ENCODE measurements at places on chromosomes 6 and 20.

GRCh38 chr6:11878735-11879134, 100.1 kb upstream of the ADTRP start:
- DNase-seq: no peak

DNA sequence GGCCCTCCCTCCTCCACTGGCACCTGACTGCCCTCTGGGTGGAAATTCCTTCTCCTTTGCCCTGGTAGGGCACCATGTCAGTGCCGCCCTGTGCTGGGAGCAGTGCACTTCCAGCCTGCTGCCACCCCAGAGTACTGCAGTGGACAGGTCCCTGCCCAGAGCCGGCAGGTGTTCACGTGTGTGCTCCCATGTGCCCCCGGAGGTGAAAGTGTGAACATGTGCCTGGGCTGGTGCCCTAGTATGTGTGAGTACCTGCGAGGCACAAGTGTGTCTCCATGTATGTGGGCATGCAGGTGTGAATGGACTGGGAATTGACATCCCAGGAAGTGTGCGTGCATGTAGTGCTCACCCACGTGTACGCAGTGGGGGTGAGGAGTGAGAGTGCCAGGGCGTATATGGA, 29.4 kb downstream of the SDCBP2 start:
- DNase-seq: no peak

DNA sequence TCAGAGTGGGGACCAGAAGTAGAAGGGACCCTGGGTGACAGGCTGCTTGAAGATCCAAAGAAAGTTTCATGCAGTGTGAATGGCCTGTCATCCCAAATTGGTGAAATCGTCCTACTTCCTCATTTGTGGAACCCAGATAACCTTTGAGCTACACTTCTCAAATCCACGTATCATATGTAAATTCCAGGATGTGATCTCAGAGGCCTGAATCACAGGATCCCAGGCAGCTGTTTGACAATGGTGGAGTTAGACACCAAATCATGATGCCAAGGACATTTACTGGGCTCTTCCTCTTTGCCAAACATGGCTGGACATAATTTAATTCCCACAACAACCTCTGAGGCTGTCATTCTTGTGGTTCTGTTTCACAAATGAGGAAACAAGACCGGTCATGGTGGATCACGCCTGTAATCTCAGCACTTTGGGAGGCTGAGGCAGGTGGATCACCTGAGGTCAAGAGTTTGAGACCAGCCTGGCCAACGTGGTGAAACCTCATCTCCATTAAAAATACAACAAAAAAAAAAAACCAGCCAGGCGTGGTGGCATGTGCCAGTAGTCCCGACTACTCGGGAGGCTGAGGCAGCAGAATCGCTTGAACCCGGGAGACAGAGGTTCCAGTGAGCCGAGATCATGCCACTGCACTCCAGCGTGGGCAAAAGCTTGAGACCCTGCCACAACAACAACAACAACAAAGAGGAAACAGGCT, 39.9 kb upstream of the TTPAL start:
- DNase-seq: no peak

DNA sequence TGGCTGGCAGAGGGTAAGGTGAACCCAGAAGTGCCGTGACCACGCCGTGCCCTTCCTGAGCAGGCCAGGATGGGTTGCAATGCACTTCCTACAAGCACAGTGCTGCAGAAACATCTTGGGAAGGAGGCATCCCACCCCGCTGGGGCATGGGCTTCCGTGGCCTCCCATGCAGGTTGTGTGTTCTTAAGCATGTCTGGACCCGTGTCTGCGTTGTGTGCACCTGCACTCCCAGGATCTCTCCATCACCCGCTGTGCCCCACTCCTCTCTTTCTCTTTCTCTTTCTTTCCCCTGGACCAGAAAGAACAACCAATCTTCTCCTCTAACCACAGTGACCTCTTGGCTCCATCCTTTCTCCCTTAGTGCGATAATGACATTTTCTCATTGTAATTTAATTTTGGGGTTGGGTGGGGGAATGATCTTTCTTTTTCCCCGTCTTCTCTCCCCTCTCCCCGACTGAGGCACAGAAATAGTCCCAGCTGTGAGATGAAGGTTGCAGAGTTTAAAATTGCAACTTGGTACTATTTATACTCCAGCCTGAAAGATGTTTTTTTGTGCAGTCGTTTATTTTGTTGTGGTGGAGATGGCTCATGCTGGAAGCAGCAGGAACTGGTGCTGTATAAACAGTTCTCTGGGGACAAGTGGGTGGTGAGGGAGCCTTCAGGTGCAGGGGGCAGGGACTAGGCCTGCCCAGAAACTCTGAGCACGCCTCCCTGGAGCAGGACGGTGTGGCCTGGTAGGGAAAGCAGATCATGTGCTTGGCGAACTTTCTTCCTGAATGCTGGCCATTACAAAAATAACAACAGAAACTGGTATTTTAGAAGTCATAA, 20.5 kb downstream of the BCAS4 start:
- DNase-seq: no peak

- DNase-seq: no peak
Measured at GRCh38 chr6:52000064-52000463, 87.3 kb downstream of the PKHD1 start.

- no peak for DNase-seq
Measured at GRCh38 chr6:169807699-169808607, 56.5 kb downstream of the ERMARD start.

GRCh38 chr20:18138266-18138582, 561 bp downstream of the KAT14 start:
- no peak for DNase-seq
